Myocyte (in vitro differentiated cells): ENCODE measurements at places on chromosomes 3 and 15. TPM values are rescaled to one million over a fixed set of nuclear protein-coding genes. Genes with fewer than 3 reads are reported as not detected.

Gene ERICH6
- not detected in 2 replicates for total RNA-seq

Gene IGSF11
- total RNA-seq, result 0.10 and 0.27 TPM in 2 replicates

Gene TCF12
- 128 and 169 TPM in 2 replicates for total RNA-seq

Gene TMEM212
- not detected in 2 replicates for total RNA-seq

Gene MFGE8
- 149 and 193 TPM in 2 replicates for total RNA-seq

Gene PIERCE2
- total RNA-seq, result 5.4 and 8.5 TPM in 2 replicates

Gene CHRNA5
- total RNA-seq, result 2.0 and 2.5 TPM in 2 replicates

Gene UNC13C
- total RNA-seq, result 0.05 and 0.21 TPM in 2 replicates

Gene UBAP1L
- 0.88 and 1.6 TPM in 2 replicates for total RNA-seq

Gene SERPINI2
- total RNA-seq, result not detected in 2 replicates

Gene UBA3
- total RNA-seq, result 69.4 and 82.5 TPM in 2 replicates

Gene ZNF660
- total RNA-seq, result 1.8 and 2.1 TPM in 2 replicates

- peak; percentile 72 for DNase-seq
These were observed 44.8 kb upstream of the EIF5A2 start for GRCh38 chr3:170953229-170953628.

- peak; percentile 76 for DNase-seq
These were observed 39.1 kb downstream of the KLF13 start for GRCh38 chr15:31365655-31366127.

GRCh38 chr15:91182101-91182500 lies 82.0 kb downstream of the SV2B start:
- DNase-seq, result peak; percentile 42

- peak; percentile 83 for DNase-seq
These were observed 141.2 kb downstream of the SERPINI1 start for GRCh38 chr3:167876620-167877281.

DNA sequence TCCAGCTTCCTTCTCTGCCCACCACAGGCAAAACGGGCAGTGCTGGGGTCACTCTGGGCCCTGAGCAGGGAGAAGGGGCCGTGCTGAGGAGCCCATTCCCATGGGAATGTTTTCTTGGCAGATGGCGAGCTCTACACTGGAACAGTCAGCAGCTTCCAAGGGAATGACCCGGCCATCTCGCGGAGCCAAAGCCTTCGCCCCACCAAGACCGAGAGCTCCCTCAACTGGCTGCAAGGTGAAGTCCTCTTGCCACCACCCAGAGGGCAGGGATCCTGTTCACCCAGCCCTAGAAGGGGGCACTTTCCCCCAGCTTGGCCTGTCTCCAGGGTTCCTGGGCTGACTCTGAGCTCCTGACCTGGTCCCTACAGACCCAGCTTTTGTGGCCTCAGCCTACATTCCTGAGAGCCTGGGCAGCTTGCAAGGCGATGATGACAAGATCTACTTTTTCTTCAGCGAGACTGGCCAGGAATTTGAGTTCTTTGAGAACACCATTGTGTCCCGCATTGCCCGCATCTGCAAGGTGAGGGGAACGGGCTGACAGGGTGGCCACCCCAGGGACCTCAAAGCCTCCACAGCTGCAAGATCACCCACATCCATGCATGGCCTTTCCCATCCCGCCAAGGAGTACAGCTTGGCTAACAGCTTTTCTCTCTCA lies 12.4 kb downstream of the CIB1 start:
- DNase-seq, result peak; percentile 87

DNA sequence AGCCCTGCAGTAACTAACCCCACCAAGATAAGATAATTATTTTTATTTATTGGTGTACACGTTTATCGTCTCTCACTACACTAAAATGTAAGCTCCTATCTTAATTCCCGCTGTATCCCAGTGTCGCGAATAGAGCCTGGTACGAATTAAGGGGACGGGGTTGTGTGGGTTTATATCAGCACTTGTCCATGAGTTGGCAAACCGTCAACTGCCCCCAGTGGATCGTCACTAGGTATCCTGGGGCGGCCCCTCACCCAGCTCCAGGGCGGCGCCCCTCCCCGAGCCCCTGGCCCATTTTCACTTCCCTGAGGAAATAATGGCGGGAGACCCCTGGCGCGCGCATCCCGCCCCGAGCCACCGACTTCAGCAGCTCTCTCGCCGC lies 465 bp downstream of the RUVBL1 start:
- DNase-seq, result no peak

- DNase-seq, result peak; percentile 28
These were observed 155.5 kb downstream of the FNDC3B start for GRCh38 chr3:172194702-172195406.

DNA sequence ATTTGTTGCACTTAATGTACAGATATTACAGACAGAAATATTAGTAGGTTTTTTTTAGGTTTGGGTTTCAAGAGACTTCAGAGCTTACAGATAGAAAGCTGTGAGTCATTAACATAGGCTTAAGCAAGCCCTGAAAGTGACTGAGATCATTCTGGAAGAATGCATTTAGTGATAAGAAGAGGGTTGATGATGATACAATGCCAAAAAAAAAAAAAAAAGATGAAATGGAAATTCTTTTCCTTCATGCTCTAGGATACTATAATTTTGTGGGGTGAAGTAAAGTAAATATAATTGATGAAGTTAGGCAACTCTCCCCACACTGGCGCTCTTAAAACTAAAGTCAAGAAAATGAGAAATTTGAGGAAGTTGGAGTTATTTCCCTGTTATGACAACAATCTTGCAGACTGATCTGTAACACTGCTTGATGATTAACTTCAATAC lies 169.4 kb upstream of the ZNF385D start:
- peak; percentile 49 for DNase-seq

- DNase-seq, result no peak
These were observed 73.4 kb upstream of the TP63 start for GRCh38 chr3:189557824-189558223.

GRCh38 chr15:87527875-87528274 lies 728.7 kb downstream of the NTRK3 start:
- no peak for DNase-seq

DNA sequence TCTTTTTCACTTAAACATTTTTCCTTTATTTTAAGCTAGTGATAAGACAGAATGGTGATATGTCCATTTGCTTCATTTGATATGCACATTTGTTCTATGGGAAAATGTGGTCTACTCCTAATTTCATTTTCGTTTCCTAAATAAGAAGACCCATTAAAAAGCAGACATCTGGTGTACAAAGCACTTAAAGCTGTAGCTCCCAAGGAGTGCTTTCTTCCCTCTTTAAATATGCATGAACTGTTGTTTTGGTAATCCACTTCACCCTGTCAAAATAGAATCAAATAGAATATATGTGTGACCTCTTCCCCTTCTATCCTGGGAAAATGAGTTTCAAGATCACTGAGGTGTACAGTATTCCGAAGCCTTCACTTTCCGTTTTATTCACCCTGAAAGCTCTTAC lies 182.8 kb downstream of the ROBO2 start:
- DNase-seq, result no peak

DNA sequence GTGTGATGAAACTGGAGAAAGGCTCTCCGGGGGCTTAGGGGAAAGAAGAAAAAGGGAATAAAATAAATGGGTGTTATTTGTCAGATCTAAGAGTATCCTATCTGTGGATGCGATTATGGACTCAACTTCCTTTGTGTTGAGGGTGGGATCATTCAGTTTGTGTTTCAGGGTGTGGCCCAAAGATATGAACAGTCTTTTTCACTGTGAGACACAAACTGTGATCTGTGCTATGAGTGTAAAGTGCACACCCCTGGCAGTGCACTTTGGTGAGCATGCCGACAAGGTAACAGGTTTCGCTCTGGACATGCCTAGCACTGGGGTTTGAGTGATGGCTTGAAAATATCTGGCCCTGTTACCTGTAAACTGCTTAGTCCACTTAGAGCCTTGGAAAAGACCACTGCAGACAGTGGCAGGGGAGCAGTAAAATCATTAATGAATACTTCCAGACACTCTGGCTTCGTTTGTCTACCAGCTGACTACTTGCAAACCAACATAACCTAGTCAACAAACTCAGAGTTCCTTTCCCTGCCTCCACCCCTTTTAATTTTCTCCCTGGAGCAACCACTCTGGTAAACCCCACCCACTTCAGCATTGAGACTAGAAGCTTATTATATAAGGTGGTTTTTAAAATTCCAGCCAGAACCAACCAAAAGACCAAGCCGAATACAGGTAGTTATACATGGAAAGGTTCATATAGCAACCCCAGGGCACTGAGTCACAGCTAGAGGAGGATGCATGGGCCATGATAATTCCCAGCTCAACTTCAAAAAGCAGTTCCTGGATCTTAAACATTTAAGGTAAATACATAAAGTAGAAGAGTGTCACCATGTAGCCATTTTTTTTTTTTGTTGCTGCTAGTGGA lies 55.1 kb downstream of the TAMM41 start:
- DNase-seq, result no peak

- no peak for DNase-seq
These were observed 169.1 kb downstream of the NSMCE3 start for GRCh38 chr15:29100486-29101000.

DNA sequence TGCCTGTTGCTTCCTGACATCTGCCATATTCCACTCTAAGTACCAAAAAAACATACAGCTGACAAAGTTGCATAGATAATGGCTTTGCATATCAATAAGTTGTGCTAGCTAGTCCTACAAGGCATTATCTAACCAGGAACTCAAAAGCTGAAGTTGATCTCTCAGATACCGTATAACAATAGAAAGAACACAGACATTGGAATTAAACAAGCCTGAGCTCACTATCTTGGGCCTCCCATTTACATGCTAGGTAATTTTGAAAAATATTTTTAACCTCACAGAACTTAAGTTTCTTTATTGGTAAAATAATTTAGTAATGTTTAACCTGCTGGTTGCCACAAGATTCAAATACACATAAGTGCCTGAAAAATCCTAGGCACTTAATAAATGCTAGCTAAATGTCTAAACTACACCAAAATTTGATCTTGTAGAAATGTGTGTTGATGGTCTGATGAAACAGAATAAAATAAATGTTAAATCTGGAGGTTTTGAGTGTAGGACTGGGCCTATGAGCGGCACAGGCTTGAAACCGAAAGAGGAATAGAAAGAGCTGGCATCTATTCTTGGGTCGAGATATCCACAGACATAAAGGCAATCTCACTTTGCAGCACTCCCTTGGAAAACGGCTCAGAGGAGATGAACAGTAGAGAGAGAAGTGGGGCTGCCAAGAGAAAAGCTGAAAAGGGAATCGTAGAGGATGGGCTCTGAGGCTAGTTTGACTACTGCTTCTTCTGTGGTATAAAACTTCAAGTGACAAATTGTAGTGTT lies 29.9 kb upstream of the TTC14 start:
- no peak for DNase-seq

DNA sequence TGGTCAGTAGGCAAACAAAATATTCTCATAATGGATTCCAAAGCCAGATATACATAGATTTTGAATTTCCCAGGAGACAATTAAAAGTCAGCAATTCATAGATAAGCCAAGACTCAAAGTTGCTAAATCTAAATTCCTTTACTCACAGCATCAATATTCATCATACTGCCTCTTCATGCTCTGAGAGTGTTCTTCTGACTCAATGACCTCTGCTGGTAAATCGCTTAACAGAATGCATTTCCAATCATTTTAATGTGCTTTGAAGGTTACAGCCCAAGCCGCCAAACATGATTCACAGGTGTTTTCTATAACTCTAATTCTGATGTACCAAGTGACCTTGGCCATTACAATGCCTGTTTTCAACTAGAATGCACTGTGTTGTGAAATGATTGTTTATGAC lies 24.2 kb upstream of the SLC4A7 start:
- no peak for DNase-seq

DNA sequence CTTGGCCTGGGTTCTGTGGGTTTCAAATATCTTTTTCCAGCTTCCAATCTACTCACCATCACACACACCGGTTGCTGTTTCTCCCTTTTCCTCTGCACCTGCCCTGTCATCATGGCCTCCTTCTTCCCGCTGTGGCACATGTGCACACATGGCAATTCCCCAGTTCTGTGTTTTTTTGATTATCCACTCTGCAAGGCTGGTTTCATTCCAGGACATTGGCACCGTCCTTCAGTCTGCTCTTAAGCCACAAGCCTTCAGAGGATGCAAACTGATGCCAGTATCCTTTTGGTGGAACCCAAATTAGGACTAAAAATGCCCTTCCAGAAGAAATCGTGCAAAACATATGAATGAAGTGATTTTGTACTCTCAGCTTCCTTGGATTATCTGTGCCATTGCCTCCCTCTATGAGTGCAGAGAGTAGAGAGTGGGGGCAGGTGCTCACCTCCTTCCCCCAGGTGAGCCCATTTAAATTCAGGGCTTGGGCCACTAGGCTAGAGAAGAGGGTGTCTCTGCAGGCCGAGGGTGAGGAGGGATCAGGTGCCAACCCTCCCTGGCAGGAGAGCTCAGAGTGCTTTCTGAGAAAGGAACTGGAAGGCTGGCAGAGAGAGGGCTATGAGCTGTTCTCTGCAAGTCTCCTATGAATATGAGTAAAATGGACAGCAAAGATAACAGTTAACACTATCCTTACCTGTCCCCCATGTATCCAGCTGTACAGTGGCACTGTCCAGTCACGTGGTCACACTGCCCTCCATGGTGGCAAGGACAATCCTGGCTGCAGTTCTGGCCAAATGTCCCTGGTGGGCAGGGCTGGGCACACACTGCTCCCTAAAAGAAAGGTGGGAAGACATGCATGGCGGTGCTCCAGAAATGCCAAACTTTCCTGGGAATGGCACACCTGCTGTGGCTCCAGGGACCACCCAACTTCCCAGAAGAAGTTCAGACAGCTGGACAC lies 100.8 kb downstream of the RAB11A start:
- no peak for DNase-seq

DNA sequence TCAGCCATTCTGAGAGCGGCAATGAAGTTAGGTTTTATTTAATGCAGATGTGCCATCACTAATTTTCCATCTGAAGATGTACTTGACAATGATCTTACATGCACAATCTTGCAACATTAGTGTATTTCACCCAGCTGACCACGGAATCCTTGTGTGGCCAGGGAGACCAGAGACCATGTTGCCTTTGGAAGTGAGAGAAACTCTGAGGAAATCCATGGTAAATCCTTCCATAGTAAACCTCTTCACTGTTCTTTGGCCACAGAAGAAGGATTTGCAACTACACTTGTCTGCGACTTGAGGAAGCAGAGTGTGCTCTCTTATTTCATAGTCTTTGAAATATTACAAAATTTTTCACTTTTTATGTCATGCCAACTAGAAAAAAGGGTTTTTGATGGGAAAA lies 128.4 kb upstream of the IGSF10 start:
- no peak for DNase-seq

DNA sequence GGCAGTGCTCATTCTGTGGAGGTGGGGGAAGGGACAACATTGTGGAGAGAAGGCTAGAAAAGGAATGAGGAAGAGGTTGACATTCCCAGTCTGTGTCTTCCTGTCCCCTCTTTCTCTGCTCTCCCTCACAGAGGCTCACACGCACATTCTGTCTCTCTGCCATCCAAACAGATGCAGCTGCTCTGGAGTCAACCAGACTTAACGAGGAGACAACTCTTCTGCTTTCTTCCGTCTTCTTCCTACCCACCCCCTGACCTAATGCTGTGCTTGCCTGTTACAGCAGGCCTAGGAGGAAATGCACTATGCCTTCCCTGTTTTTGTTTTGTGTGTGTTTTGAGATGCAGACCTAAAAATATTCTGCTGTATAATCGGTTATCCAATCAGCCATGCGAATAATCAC lies 121.9 kb downstream of the CACNA1D start:
- no peak for DNase-seq

DNA sequence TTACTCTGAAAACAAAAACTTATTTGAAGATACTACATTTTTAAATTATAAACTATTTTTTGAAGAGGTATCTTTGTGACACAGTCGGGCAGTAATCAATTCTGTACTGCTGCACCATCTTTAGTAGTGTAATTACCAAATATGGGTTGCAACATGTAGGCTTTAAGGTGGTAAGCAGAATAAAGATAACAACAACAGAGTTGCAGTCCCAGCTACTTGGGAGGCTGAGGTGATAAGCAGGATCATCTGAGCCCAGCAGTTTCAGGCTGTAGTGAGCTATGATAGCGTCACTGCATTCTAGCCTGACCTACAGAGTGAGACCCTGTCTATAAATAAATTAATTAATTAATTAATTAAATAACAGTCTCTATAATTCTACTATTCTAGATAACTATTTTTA lies 6.0 kb downstream of the PLOD2 start:
- no peak for DNase-seq
